ENCODE measurements at places on chromosomes 5 and 9. TPM values are rescaled to one million over a fixed set of nuclear protein-coding genes. Genes with fewer than 3 reads are reported as not detected.

GRCh38 chr5:143019614-143020515 lies 249.7 kb downstream of the ARHGAP26 start:
- DNase-seq: no peak

WDR5 gene
- 21.0 TPM for total RNA-seq

ENTPD2 gene
- total RNA-seq: 1.8 TPM

GRCh38 chr5:58335518-58335917 lies 124.4 kb downstream of the PLK2 start:
- no peak for DNase-seq

GRCh38 chr5:96573513-96573894 lies 88.7 kb upstream of the CAST start:
- no peak for DNase-seq

DNA sequence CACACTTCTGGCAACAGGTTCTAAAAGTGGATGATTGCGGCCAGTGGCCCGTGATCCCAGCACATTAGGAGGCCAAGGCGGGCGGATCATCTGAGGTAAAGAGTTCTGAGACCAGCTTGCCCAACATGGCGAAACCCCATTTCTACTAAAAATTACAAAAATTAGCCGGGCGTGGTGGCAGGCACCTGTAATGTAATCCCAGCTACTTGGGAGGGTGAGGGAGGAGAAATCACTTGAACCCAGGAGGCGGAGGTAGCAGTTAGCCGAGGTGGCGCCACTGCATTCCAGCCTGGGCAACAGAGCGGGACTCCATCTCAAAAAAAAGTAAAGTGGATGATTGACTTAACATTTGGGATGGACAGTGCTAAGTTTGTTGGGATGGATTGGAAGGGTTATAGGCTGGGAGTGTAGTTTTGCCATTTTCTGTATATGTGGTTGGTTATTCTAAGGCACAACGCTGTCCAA lies 3.4 kb downstream of the MATR3 start:
- DNase-seq: no peak

CLPTM1L gene
- 130 TPM for total RNA-seq

DNA sequence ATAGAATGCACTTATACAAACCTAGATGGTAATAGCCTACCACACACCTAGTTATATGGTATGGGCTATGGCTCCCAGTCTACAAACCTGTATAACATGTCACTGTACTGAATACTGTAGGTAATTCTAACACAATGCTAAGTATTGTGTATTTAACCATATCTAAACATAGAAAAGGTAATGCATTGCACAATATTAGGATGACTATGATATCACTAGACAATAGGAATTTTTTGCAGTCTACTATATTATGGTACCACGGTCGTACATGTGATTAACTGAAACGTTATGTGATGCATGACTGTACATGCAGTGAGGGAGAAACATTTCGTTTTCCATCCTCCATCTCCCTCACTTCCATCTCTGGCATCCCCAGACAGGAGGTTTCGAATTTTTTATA lies 130.5 kb downstream of the ELAVL2 start:
- no peak for DNase-seq

ZNF474 gene
- total RNA-seq: 1.9 TPM

GRCh38 chr5:110496276-110496675 lies 230.2 kb downstream of the TMEM232 start:
- DNase-seq: no peak

CDHR2 gene
- total RNA-seq: 24.8 TPM

GRCh38 chr5:1593903-1594356 lies 70.2 kb upstream of the LPCAT1 start:
- DNase-seq: no peak

GRCh38 chr9:15499139-15499538 lies 11.6 kb downstream of the PSIP1 start:
- no peak for DNase-seq

DNA sequence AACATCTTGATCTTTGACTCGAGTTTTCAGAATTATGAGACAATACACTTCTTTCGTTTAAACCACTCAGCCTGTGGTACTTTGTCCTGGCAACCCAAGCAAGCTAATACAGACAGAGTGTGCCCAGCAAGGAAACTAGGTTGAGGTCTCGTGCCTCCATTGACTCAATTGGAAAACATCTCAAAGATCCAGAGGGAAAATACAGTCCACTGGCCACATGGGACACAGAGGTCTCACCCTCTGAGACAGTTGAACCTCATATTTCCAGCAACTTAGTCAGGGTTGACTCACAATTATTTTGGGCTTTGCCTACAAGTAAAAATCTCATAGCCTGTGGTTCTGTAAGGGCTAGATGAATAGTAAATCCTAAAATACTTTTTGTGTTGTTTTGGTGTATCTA lies 631.5 kb downstream of the MTRR start:
- DNase-seq: no peak

- no peak for DNase-seq
These were observed 100.9 kb downstream of the SNCAIP start for GRCh38 chr5:122412966-122413365.

DNA sequence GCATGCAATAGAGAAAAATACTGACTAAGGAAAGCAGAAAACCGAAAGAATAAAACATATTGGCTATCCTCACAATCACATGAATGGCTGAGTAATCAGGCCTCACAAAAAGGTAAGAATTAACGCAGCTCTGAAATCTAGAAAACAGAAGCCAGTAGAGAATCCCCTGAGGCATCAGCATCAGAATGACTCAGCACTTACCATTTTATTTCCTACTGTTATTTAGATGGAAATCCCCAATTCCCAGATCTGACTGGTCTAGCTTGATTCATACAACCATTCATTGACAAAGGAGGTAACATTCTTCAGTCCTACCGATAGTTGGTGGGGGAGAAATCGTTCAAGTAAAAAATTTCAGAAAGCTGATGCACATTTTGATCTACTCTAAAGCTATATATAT lies 1408.4 kb upstream of the WWC1 start:
- DNase-seq: no peak

DNA sequence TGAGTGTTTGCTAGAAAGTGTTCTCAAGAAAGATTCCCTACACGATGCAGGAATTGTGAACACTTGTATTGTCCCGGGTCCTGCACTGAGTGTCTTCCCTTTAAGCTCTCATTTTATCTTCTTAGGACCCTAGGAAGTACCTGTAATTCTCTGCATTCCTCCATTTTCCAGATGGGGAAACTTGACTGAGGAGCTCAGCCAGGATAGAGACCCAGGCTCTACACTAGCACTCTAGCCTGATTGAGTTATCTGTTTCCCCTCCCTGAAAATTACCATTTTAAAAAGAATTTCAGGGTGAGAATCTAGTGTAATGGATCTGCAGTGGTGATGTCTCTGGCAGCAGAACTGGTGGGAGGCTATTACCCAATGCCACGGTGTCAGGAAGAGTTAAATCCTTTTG lies 453.9 kb downstream of the KDM4C start:
- DNase-seq: no peak

DNA sequence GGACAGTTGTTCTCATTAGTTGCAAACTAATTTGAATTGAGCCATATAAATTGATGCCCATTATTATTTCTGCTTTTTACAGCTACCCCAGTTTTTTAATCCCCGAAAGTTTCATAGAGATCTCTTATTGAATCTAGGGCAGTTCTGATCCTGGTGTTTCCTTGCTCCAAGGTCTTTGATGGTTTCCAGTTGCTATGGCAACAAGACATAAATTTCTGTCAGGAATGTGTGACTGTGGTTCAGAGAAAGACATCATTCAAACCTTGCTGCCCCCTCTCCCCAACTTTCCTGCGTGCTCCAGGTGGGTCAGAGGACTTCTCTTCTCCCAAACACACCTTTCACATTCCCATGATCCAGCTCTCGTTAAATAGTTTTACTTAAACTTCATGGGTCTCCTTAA lies 63.4 kb downstream of the TAF11L14 start:
- no peak for DNase-seq

DNA sequence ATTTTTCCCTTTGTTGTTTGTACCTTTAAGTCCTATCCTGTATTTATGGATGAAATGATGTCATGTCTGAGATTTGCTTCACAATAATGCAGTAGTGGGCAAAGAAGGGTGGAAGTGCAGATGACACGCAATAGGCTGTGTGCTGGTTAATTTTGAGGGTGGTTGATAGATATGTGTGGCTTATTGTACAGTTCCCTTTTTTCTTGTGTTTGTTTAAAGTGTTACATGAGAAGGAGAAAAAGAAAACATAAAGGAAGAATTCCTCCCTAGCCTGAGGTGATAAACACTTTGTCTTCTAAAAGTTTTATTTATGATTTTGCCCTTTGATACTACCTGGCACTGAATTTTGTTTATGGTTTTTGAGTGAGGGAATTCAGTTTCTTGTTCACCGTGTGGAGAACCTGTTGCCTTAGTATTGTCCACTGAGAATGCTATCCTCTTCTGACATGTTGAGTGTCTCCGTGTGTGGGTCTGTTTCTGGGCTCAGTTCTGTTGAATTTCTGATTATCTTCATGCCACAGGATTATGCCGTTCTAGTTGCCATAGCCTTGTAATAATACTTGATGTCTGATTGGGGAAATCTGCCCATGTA lies 52.3 kb upstream of the FAM120AOS start:
- DNase-seq: no peak

CKMT2 gene
- 5.5 TPM for total RNA-seq

- peak; percentile 30 for DNase-seq
These were observed 136.3 kb downstream of the TMEM232 start for GRCh38 chr5:110590187-110590586.

DNA sequence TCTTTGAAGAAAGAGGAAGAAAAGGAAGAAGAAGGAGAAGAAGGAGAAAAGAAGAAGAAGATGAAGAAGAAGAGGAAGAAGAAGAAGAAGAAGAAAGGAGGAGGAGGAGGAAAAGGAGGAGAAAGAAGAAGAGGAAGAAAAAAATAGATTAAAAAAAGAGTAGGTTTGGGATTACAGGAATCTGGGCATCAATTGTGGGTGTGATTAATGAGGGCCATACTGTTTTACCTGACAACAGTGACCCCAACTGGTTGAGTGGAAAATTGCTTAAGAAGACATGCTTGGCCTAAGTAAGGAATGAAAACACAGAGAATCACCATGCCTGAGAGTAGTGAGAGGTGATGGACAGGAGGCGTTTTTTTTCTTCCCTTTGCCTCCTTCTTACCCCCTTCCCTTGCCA lies 114.6 kb downstream of the FAM170A start:
- DNase-seq: peak; percentile 64

- DNase-seq: no peak
These were observed 5.9 kb downstream of the CDKN2A start for GRCh38 chr9:21988056-21988990.

DNA sequence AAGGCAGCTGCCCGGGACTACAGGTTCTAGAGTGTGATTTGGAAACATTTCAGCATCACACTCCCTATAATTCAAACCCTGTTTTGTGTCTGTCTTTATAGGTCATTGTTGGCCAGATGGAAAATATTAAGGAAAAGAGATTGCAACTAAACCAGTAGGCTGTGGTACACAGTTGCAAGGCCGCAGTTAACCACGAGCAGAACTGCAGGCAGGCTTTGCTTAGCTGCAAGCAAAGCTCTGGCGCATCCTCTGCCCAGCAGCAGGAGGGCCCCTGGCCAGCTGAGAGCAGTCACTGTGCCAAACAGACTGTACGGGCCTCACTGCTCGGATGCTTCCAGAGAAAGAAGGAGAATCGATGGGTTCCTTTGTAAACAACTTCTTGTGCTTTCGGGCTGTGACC lies 204.5 kb downstream of the DENND1A start:
- DNase-seq: peak; percentile 23

DNA sequence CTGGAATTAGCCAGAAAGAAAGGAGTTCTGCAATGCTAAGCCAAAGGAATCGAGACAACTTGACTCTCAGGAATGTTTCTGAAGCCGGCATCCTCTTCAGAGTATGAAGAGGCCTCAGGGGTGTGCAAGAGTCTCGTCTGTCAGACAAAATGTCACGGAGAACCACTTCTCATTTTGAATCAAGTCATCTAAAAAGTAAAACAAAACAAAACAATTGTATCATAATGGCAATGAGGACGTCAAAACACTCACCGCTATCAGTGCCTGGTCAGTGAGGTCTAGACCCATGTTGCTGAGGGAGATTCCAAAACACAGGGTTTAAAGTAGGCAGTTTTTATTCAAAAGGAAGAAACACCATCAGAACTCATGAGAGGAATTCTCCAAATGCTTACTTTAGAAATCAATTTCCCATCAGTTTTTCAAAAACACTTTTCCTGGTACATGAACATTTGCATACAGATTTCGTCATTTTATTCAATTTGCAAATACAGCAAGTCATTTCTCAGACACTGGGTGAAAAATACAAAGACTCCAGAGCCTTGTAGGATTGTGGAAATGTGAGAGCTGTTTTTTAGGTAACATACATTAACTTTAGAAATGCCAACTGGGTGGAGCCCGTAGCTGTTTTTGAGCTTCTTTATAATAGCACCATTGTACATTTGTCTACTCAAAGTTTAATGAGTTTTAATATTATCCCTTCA lies 89.5 kb upstream of the MAP3K1 start:
- DNase-seq: no peak

C5orf46 gene
- not detected for total RNA-seq

DNA sequence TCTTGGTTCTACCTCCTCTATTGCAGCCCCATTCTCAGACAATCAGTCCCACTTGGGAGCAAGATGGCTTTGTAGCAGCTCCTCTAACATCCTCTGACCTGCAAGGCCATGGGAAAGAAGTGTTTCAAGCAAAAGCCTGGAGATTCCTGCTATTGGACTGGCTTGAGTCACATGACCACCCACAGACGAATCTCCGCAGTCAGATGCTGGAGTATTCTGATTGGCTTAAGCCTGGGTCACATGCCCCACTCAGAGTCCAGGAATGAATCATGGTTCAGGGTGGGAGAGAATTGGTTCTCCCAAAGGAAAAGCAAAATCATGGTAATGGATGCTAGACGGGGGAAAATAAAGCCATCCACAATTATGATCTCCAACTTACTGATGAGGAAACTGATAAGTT lies 22.6 kb upstream of the LMX1B start:
- no peak for DNase-seq

GRCh38 chr9:122127396-122127798 lies 32.2 kb downstream of the NDUFA8 start:
- no peak for DNase-seq

C8G gene
- 15.7 TPM for total RNA-seq

C9orf153 gene
- total RNA-seq: not detected

NEUROG1 gene
- total RNA-seq: not detected

DNA sequence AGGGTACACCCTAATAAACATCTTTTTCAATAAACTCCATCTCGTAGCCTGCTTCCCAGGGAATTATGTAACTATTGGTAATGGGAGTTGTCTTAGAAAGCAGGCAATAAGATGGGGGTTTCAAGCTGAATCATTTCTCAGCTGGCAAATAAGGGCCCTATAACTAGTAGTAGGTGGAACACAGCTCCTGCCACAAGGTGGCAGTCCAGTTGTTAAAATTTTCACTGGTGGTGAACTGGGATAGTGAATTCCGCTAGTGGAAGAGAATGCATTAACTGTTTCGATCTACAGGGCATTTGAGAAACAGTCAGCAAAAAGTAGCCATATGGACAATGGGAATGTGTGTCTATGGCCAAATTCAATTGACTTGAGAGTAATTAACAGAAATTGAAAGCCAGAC lies 27.7 kb downstream of the PCDHB15 start:
- DNase-seq: no peak

GRCh38 chr5:110769000-110769681 lies 30.3 kb downstream of the SLC25A46 start:
- DNase-seq: no peak

ARHGEF39 gene
- total RNA-seq: 1.8 TPM

FAM163B gene
- total RNA-seq: 0.68 TPM

- no peak for DNase-seq
These were observed 61.4 kb downstream of the LMX1B start for GRCh38 chr9:126675147-126675467.
